ENCODE measurements at places on chromosomes 1 and 21.

DNA sequence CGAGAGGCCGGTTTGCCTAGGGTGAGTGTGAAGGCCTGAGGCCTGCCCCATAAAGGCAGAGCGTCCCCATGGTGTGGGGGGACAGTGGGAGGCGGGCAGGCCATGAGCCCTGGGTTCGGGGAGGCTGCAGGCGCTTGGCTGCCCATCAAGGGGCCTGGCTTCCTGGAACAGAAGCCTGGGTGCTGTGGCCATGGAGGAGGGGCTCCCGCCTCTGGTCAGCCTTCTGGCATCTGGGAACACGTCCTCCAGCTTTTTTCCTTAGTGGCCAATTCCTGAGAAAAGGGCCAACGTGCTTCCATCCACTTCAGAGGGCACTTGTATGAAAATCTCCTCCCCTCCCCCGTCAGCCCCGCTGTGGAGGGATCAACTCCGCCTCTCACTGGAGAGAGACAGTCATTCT lies 58.7 kb downstream of the PRDM16 start:
- no peak for DNase-seq

DNA sequence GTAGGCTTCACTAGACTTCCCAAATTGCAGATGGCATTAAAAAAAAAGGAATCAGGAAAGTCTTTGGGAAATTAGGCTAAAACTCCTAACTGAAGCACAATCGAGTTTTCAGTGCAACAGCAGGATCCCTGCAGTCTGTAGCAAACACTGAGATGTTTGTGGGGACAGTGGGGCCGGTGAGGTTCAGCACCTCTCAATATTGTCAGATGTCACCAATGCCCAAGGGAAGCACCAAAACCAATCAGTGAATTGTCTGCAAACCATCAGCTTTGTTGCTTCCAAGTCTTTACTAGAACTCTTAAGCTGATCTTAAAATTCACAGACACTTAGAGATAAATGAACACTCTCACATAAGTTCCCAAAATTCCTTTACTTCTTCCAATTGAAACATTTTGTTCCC lies 2.6 kb downstream of the ERG start:
- no peak for DNase-seq

GRCh38 chr1:82062206-82062605 lies 261.5 kb downstream of the ADGRL2 start:
- no peak for DNase-seq

- no peak for DNase-seq
Measured at GRCh38 chr1:185645162-185645640, 89.0 kb upstream of the HMCN1 start.

GRCh38 chr1:87077959-87078639 lies 163.7 kb downstream of the HS2ST1 start:
- DNase-seq: no peak

- DNase-seq: no peak
Measured at GRCh38 chr1:41802532-41803501, 115.9 kb downstream of the HIVEP3 start.

All from neuronal stem cell (in vitro differentiated cells).